ENCODE measurements at places on chromosomes 16 and 17. TPM values are rescaled to one million over a fixed set of nuclear protein-coding genes. Genes with fewer than 3 reads are reported as not detected.

- DNase-seq = no peak
Measured at GRCh38 chr17:7462474-7463371, 16.7 kb downstream of the ZBTB4 start.

GRCh38 chr16:2481676-2482075, 6.7 kb downstream of the TBC1D24 start:
- no peak for DNase-seq

- DNase-seq = no peak
Measured at GRCh38 chr16:54903047-54903446, 27.6 kb upstream of the IRX5 start.

DNA sequence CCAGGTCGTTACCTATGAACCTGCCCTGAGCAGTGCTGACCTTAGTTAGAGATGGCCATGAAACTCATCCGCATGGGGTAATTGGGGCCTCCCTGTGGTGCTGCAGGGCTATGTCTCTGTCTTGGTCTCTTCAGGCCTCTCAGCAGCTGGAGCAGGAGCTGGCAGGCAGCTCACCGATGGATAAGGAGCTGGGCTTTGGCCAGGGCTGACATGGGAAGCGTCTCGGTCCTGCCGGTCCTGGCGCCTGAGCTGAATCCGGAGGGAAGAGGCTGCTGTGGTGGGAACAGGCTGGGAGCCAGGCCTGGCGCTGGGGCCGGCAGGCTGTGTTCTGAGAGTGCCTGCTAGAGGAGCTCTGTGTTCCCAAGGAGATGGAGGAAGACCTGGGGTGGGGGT, 10.1 kb downstream of the IL32 start:
- no peak for DNase-seq

DNA sequence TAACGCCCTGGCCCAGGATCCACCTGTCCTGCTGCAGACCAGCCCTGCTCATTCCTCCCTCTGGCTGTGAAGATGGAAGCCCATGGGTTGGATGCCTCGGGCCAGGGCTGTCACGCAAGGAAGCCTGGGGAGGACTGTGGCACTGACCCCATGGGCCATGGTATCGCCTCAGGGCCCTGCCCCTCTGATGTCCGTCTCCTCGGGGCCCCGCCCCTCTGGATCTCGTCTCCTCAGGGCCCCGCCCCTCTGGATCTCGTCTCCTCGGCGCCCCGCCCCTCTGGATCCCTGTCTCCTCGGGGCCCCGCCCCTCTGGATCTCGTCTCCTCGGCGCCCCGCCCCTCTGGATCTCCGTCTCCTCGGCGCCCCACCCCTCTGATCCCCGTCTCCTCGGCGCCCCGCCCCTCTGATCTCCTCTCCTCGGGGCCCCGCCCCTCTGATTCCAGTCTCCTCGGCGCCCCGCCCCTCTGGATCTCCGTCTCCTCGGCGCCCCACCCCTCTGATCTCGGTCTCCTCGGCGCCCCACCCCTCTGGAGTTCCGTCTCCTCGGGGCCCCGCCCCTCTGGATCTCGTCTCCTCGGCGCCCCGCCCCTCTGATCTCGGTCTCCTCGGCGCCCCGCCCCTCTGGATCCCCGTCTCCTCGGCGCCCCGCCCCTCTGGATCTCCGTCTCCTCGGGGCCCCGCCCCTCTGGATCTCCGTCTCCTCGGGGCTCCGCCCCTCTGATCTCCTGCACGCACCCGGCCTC, 24.0 kb downstream of the METRNL start:
- DNase-seq = no peak

DNA sequence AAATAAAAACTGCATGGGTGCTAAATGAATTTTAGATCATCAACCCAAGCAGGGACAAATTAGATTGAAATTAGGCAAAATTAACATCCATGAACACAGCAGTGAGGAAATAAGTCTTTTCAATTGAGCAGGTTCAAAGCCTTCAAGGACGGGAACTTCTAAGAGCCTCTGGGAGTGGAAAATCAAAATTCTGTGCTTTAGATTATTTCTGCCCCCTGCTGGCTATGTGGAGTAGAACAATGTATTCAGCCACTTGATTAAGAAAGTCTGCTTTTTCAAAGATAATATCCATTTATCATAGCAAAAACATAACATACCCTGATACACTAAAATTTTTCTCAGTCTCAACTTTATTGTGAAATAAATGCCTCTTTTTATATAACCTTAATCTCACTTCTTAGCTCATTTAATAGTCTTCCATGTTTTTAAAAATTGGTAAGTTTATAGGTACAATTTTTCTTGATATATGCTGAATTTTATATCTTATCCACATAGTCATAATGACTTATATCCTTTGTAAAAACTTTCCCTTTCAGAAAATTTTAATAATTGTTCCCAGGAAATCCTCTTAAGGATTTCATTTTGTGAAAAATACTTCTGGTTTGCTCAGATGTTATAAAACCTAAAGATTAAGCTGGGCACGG, 28.1 kb upstream of the NOL11 start:
- DNase-seq = peak; percentile 60

DNA sequence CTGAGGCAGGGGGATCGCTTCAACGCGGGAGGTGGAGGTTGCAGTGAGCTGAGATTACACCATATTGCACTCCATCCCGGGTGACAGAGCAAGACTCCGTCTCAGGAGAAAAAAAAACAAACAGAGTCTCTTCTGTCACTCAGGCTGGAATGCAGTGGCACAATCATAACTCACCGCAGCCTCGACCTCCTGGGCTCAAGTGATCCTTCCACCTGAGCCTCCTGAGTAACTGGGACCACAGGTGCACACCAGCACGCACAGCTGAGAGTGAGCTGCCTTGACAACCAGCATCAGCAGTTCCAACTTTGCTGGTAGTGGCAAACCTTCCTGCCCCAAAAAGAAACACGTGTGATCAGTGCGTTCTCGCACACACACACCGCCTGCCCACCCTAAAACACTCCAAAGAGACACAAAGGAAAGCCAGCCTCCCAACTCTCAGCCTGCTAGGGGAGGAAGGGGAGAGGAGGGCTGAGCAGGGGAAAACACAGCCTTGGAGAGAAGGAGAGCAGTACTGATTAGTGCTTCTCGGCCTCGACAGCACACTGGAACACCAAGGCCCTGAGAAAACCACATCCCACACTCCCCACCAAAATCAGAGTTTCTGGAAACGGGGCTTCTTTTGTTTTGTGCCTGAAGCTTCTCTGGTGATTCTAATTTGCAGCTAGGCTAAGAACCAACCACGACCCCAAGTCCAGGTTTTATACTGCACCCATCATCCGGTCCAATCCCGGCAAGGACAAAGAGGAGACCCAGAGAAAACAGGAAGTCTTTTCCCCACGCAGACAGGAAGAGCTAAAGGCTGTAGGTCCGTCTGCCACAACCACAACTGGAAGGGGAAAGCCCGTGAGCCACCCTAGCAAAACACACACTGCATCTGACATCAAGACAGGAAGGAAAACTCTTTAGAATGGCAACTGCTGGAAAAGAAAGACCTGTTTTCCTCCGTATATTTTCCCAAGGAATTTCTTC, 28.8 kb downstream of the ZCCHC14 start:
- DNase-seq = no peak

- DNase-seq = no peak
Measured at GRCh38 chr17:43014020-43014648, 7.5 kb downstream of the IFI35 start.

DNA sequence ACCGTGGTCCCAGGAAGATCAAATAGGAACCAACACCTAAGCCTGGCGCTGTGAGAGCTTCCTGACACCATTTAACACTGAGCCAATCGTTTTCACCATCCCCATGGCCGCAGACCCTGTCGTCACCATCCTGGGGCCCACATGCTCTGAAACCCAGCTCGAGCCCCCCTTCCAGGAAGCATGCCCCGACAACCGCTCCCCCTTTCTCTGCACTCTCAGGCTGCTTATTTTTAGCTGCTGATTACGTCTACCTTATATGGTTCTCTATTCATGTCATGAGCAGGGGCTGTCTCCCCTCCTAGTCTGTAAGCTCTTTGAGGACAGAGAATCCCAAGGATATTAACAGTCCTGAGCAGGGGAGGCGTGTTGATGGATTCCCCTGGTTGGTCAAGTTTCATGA, 10.5 kb downstream of the SRL start:
- DNase-seq = no peak

- DNase-seq = no peak
Measured at GRCh38 chr17:44971776-44972483, 3.8 kb upstream of the C1QL1 start.

The NPW gene
- 10.3 TPM for polyA plus RNA-seq

DNA sequence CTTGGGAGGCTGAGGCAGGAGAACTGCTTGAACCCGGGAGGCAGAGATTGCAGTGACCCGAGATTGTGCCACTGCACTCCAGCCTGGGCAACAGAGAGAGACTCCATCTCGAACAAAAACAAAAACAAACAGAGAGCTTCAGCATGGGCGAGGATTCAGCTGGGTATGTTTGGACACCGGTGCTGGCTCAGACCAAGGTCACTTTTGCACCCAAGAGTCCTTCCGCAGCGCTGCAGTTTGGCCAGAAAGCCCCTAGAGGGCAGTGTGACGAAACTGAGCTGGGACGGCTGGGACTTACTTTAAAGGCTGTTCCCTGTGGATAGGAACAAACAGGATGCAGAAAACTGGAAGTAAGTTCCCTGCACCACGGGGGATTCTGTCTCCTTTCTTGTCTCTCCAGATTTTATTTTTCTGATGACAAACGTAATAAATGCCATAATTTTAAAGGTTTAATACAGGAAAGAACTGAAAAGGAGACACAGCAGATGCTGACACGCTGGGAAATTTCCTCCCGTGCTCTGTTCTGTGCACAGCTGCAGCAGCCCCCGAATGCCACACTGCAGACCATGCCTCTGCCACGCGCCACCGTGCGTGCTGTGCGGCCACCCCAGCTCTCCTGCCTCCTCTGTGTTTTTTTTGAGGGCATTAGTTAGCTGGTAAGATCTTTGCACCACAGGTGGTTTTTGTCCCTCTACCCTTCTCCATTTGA, 25.2 kb upstream of the USP36 start:
- DNase-seq = no peak

DNA sequence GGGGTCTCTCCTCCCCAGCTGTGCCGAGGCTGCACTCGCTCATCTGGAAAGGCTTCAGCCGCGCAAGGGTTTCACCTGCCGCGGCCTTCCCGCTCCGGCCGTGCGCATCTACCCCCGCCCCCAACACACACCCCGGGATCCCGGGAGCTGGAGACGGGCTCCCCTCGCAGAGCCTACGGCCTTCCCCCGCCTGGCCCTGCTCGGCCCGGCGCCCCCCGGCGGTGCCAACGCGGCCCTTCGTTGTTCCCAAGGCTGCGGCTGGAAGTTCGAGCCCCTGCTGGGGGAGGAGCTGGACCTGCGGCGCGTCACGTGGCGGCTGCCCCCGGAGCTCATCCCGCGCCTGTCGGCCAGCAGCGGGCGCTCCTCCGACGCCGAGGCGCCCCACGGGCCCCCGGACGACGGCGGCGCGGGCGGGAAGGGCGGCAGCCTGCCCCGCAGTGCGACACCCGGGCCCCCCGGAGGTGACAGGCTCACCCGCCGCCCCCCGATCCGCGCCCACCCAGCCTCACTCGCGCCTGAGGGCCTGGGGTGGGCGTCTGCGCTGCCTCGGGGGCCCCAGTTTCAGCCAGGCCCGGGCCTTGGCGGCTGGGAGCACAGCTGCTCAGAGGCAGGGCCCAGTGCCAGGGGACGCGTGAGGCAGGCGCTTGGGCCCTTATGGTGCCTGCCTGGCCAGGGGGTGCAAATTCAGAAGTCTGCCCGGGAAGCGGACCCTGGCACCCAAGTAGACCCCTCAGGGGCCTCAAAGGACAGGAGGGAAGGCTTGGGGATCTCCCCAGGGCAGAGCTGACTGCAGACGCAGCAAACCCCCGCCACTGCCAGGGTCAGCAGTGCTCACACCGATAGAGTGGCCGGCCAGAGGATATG, 11.2 kb downstream of the GALK1 start:
- no peak for DNase-seq

The ALDH3A1 gene
- polyA plus RNA-seq = 1.4 TPM

DNA sequence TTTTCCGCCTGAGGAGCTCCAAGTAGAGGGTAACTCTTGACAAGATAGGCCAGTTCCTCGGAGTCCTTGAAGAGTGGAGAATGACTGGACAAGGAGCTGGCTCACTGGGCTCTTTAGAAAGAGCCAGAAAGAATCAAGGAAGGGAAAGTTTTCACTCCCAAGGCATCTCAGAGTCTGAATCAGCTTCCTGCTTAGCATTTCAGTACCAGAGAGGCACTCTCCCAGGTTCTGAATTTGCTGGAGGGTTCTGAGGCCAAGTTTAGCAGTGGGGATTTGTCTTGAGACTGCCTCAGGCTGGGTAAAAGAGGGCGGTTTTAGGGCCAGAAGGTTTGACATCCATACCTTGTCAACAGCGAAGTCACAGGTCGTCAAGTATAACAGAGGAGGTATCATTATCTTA, 25.5 kb downstream of the GP2 start:
- DNase-seq = no peak

- peak; percentile 7 for DNase-seq
Measured at GRCh38 chr16:72092832-72093447, 480 bp downstream of the TXNL4B start.

- no peak for DNase-seq
Measured at GRCh38 chr16:30416624-30417528, 9.5 kb downstream of the ZNF771 start.

GRCh38 chr17:28712032-28712704, 480 bp upstream of the PROCA1 start:
- no peak for DNase-seq

DNA sequence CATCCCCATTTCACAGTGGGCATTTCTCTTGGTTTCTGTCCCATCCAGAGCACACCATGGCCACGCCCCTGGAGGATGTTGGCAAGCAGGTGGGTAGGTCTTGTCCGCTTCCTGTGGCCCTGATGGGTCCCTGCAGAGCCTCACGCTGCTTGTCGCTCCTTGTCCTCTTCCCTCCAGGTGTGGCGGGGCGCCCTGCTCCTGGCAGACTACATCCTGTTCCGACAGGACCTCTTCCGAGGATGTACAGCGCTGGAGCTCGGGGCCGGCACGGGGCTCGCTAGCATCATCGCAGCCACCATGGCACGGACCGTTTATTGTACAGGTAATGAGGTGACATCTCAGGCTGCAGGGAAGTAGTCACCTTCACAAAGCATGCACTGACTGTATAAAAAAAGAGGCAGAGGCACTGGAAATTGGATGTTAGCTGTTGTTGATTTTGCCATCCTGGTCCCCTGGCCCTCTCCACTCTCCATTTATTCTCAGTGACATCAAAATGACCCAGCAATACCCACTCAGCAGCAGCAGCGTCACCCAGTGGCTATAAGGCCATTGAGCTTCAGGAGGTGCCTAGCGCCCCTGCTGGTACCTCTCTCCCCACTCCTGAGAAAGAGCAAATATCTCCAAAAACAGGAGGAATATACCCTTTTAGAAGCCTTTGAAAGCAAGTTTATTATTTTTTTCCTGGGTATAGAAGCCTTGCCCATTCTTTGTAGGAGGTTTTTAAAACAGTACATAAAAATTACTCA, 13.7 kb downstream of the METTL22 start:
- no peak for DNase-seq

DNA sequence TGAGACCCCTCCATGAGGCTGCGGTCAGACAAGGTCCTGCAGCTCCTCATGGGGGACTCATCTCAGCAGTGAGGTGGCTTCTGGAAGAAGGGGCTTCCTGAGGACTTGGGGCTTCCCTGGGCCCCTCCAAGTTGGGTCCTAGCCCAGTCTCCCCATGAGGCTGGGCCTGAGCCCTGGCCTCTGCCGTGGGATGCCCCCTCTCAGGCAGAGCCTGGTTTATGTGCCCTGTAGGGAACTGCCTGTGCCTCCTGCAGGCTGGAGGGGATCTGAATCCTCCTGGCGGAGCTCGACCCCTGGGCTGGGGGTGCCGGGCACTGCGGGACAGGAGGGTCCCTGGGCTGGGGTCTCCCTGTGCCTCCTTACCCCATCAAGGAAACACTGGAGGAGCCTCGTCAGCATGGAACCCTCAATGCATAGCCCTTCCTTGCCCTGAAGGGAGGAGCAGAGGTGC, 45.8 kb downstream of the TNFRSF13B start:
- no peak for DNase-seq

GRCh38 chr16:64870859-64871258, 251.0 kb downstream of the CDH11 start:
- DNase-seq = no peak

Measured in right renal pelvis (tissue), 4 donors.